Aorta (tissue), 5 donors: ENCODE measurements at places on chromosomes 7 and 10.

GRCh38 chr10:52484206-52485065 is 170.4 kb downstream of the DKK1 start:
- H3K36me3 ChIP-seq, result no peaks in the 10 kb centered on the region
- H3K4me1 ChIP-seq, result no peaks in the 10 kb centered on the region
- H3K27me3 ChIP-seq, result no peaks in the 10 kb centered on the region
- DNase-seq, result no peak
- H3K4me3 ChIP-seq, result no peak overlapping the region

GRCh38 chr7:20241911-20242261 is 24.7 kb upstream of the MACC1 start:
- H3K27ac ChIP-seq, result no peak overlapping the region
- no peak overlapping the region for H3K4me3 ChIP-seq
- no peaks in the 10 kb centered on the region for H3K27me3 ChIP-seq

DNA sequence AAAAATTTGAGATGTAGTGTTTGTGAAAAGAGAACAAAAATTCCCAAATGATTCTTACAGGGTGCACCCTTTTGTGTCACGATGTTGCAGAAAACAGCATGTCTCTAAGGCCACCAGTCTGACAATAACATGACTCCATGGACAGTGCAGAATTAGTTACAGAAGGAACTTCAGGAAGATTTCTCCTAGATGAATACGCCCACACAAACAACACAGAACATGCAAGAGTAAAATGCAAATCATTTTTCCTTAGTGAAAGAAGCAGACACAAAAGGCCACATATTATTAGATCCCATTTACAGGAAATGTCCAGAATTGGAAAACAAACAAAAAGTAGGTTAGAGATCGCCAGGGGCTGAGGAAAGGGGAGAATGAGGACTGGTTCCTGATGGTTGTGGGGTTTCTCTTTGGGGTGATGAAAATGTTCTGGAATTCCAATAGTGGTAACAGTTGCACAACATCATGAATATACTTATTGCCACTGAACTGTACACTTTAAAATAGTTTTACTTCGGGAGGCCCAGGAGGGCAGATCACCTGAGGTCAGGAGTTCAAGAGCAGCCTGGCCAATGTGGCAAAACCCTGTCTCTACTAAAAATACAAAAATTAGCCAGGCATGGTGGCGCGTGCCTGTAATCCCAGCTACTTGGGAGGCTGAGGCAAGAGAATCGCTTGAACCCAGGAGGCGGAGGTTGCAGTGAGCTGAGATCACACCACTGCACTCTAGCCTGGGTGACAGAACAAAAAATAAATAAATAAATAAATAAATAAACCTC is 10.2 kb downstream of the ZC3HAV1 start:
- H3K27me3 ChIP-seq, result no peaks in the 10 kb centered on the region
- no peaks in the 10 kb centered on the region for H3K36me3 ChIP-seq
- H3K27ac ChIP-seq, result no peak overlapping the region
- H3K4me1 ChIP-seq, result no peaks in the 10 kb centered on the region

GRCh38 chr7:71019706-71020105 is 112.2 kb upstream of the GALNT17 start:
- no peaks in the 10 kb centered on the region for H3K36me3 ChIP-seq
- H3K27me3 ChIP-seq, result no peaks in the 10 kb centered on the region
- no peaks in the 10 kb centered on the region for H3K4me1 ChIP-seq
- no peak overlapping the region for H3K27ac ChIP-seq

DNA sequence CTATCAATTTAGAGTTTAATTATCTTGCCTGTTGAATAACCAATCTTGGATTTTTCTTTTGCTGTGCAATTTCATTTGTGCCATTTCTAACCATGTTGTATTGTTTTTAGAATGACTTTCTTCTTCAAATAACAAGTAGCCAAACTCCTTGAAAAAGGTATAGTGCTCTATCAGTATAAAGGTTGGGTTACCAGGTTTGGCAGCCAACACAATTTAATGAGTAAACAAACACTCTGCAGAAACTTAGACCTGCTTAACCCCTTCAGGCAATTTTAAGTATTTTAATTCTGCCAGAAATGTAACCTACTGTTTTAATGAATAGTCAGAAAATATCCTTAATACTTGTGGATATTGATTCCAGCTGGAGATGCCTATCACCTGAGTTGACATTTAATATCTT is 299.8 kb downstream of the ARL4A start:
- no peaks in the 10 kb centered on the region for H3K27me3 ChIP-seq
- H3K4me1 ChIP-seq, result peaks cover 1% of the 10 kb centered on the region
- H3K36me3 ChIP-seq, result no peaks in the 10 kb centered on the region
- no peak overlapping the region for H3K4me3 ChIP-seq

DNA sequence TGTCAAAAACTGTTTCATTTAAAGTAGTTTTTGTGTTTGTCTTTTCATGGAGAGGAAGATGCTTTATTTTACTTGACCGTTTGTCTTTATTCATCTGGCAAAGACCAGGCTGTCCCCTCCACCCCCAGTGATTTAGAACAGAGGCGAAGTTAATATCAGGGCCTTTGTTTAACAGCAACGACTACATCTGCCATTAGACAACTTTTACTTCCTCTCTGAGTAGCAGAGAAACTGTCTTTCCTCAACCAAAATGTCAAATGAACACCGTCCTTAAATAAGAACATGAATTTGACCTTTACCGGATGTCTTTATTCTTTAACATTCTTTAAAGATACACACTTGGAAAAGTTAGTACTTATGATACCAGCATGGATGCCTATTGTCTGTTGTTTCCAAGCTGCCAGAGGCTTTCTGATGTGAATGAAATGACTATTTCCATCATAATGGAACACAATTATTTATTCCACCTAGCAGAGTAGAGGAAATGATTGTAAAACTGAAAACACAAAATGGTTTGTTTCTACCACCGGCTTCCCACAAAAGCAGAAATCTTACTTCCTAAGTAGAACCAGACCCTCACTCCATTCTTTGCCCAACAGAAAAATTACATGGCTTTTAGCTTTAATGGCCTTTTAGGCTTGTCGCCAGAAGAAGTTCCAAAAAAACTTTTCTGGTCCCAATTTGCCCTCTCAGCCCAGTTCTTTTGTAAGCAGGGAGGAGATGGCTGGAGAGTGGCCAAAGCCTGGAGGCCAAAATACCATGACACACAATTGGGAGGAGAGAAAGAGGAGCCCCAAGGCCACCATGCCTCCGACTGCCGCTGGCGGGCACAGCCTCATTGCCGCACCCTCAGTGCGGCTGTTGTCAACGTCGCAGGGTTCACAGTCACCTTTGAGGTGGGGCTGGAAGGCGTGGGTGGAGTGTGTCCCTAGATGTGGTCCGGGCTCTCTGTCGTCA is 168.5 kb downstream of the TEX36 start:
- DNase-seq, result no peak
- no peaks in the 10 kb centered on the region for H3K4me1 ChIP-seq
- no peaks in the 10 kb centered on the region for H3K36me3 ChIP-seq

GRCh38 chr10:78853864-78854263 is 214.9 kb upstream of the ZMIZ1 start:
- H3K27ac ChIP-seq, result no peak overlapping the region
- H3K4me1 ChIP-seq, result no peaks in the 10 kb centered on the region
- no peaks in the 10 kb centered on the region for H3K36me3 ChIP-seq
- DNase-seq, result no peak
- H3K4me3 ChIP-seq, result no peak overlapping the region
- no peaks in the 10 kb centered on the region for H3K27me3 ChIP-seq

DNA sequence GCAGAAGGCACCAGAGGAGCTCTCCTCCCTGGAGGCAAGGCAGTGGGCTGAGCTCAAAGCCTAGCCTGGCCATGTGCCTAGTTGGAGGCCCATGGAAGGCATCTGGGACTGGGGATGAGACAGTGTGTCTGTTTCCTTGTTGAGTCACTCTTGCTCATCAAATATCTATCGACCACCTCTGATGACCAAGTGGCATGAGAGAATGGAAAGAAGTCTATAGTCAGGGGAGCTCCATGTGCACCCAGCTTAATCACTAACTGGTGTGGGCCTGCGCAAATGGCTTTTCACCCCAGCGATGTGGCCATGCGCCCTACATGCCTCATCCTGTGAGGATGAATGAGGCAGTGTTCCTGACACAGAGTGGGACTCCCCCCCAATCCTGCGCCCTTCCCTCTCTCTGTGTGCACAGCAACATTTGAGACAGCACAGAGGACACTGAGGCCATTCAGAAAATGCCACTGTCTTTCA is 229.9 kb downstream of the RPS24 start:
- no peaks in the 10 kb centered on the region for H3K36me3 ChIP-seq
- H3K4me3 ChIP-seq, result no peak overlapping the region
- no peak overlapping the region for H3K27ac ChIP-seq
- H3K27me3 ChIP-seq, result no peaks in the 10 kb centered on the region

DNA sequence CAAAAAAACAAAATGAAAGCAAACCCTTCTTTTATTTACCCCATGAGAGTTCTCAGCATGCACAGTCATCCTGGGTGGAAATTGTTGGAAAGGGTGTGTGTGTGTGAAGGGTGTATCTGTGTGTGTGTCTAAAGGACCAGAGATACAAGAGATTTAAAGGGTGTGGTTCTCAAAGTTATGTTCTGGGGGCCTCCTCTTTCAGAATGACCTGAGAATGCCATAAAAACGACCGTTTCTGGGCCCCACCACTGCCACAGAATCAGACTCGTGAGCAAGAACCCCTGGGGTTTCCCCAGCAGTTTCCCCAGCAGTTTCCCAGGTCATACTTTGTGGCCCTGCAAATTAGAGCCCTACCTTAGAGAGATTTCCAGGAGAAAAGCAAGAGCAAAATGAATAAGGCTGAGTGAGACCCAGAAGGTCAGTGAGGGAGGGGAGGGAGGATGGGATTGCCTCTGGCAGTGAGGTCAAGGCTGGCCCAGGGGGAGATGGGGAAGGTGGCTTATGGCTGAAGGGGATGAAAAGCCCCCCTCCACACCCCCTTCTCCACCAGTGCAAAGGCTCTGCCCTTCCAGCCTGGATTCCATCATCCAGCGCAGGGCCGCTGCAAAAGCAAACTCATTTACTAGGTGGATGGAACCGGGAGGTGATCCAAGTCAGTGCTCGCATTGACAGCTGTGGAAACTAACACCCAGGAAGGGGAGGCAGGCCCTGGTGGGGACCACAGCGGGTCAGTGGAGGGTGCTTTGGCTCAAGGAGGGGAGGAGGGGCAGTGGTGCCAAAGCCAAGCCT is 10.2 kb downstream of the PYROXD2 start:
- H3K27me3 ChIP-seq, result no peaks in the 10 kb centered on the region
- peak; percentile 31 for DNase-seq
- H3K4me1 ChIP-seq, result no peaks in the 10 kb centered on the region
- no peaks in the 10 kb centered on the region for H3K36me3 ChIP-seq

DNA sequence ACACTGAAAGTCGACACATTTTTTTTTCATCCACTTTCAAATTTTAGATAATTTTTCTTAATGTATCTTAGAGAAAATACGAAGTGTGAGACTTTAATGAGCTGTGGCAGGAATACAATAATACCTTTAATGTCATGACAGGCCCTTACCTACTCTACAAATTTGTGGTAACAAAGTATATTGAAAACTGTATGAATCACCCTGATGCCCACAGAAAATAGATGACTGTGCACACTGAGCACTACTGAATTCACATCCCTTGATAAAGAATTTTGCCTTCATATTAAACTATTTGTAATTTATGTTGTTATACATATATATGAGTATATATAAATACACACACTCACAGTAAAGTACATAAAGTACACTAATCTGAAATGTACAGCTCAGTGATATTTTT is 51.7 kb downstream of the AKR1D1 start:
- H3K36me3 ChIP-seq, result no peaks in the 10 kb centered on the region
- H3K4me1 ChIP-seq, result no peaks in the 10 kb centered on the region
- H3K4me3 ChIP-seq, result no peak overlapping the region
- no peak for DNase-seq
- H3K27ac ChIP-seq, result no peak overlapping the region

DNA sequence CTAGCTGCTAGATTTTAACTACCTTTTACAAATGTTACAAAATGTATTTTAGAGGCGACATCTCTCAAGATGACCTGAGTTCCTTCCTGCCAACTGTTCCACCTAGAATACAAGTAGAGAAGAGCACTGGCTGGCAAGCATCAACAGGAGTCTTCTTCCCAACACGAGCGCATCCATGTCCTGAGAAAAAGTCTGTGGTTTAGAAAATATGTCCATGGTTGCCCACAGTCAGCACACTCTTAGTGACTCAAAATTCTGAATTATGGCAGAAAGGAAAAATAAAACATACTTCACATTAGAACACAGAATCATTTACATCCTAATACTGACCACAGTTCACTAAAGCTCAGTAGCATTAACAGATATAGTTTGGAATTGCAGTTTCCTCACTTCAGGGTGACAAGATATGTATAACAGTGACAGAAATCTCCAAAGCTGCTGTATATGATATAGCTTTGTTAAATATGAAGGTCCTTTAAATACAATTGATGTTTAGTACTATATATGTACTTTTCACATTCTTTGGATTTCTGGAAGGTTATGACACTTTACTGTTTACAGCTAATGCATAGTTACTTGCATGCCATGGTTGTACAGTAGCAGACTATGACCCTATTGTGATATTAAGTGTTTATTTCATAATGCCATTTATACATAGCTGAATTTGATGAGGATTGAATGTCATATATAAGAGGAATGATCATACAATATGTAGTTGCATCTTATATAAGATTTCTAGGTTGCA is 327.1 kb downstream of the GFRA1 start:
- no peak overlapping the region for H3K4me3 ChIP-seq
- no peak for DNase-seq
- H3K36me3 ChIP-seq, result no peaks in the 10 kb centered on the region
- H3K4me1 ChIP-seq, result no peaks in the 10 kb centered on the region
- no peak overlapping the region for H3K27ac ChIP-seq

DNA sequence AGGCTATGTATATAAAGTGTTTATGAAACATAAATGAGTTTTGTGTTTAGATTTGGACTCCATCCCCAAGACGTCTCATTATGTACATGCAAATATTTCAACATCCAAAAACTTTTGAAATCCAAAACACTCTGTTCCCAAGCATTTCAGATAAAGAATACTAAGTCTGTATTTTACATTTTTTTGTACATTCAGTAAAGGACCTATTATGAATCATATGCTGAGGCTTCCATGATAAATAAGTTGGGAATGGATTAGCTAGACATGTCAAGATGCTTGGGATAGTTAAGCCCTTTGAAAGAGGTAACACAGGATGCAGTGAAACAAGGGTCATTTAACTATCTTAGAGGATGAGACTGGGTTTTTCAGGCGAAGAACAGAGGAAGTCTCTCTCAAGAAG is 262.9 kb downstream of the SNX13 start:
- no peak overlapping the region for H3K27ac ChIP-seq
- H3K4me3 ChIP-seq, result no peak overlapping the region
- no peaks in the 10 kb centered on the region for H3K27me3 ChIP-seq
- no peak for DNase-seq
- H3K36me3 ChIP-seq, result no peaks in the 10 kb centered on the region
